ENCODE measurements at places on chromosomes 16 and 17. TPM values are rescaled to one million over a fixed set of nuclear protein-coding genes. Genes with fewer than 3 reads are reported as not detected.

GRCh38 chr17:45092911-45093430, 31.9 kb downstream of the NMT1 start:
- peak; percentile 90 for DNase-seq

DNA sequence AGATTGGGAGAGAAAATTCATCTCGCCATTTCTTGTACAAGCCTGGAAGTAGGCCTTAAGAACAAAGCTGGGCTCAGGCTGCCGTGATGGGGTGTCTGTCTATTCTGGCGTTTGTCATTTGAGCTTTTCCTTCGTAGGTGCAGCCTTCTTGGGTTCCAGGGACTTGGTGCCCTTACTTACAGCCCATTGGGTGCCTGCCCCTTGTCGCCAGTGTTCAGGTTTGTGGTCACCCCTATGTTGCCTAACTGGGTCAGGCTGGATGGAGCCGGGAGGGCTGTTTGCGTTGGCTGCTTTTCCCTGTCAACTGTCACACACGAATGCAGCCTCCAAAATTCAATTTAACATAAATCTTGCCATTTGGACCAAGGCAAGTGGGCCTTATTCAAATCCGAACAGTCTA, 23.7 kb upstream of the MED9 start:
- no peak for DNase-seq

DNA sequence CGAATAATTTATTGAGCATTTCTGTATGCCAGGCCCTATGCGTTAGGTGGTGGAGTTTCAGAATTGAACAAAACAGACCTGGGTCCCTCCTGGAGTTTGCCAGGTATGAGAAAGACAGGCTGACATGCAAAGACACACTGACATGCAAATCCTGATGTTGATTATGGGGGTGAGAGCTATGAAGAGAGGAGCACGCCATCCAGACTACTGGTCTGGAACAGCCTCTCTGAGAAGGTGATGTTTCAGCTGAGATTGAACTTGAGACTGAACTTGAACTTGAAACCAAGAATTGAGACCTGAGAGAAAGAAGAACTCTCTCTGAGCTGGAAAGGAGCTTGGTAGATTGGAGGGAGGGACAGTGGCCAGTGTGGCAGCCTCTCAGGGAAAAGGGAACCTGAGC, 14.2 kb upstream of the CACNG4 start:
- DNase-seq: no peak

GRCh38 chr16:47779201-47780016, 318.3 kb downstream of the PHKB start:
- no peak for DNase-seq

DNA sequence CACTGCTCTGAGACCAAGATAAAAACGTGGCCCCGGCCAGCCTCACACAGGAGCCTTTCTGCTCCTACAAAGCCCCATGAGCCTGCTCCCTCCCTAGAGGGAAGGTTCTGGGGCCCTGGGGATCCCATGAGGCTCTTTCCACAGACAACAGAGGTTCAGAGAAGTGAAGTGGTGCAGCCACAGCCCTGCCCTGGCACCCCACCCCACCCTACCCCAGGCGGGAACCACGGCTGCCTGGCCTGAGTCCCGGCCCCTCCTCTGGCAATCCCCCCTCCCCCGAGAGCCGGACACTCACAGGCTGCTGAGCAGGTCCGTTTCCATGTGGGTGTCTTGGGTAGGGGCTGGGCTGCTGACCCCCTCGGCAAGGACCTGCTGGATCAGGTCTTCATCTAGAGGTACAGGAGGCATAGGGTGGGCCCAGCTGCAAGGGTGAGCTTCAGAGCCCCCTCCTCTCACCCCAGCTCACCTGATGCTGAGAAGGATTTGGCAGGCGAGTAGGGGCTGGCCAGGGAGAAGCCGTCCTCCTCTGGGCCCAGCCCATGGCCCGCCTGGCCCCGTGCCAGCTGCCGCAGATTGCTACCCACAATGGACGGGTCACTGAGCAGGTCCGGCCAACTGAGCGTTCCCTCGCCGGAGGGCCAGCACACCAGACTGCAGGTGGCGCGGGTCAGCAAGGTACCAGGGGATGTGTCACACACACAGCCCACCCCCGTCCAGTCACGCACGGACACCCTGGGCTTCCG, 38.7 kb downstream of the PKD1 start:
- DNase-seq: no peak

DNA sequence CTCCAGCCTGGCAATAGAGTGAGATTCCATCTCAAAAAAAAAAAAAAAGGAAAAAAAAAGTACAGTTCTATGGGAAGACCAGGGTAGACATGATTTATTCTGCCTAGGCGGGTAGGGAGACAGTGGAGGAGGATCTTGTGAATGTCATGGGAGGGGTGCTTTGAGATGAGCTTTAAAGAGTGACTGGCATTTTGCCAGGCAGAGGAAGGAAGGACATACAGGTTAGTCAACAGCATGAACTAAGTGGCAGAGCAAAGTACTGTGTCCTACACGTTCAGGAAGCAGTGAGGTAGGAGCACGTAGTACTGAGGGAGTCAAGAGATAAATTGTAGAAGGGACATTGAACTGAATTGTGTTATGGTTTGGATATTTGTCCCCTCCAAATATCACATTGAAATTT, 451.5 kb downstream of the TOX3 start:
- no peak for DNase-seq

DNA sequence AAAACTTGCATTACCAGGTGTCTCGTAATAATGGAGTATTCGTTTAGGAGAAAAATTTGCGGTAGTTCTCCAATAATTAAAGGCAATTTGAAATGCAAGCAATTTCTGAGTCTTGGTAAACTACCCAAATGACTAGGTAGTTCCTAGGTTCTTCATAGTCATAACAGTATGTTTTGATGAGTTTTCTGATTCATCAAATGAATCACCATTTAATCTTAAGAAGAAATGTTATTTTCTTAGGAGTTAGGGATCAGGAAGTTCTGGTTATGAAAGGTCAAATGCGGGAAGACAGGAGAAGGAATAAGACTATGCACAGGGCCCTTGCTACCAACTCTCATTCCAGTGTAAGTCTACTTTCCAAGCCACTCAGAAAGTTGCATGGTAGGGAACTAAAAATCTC, 221.5 kb upstream of the SOX9 start:
- no peak for DNase-seq

DNA sequence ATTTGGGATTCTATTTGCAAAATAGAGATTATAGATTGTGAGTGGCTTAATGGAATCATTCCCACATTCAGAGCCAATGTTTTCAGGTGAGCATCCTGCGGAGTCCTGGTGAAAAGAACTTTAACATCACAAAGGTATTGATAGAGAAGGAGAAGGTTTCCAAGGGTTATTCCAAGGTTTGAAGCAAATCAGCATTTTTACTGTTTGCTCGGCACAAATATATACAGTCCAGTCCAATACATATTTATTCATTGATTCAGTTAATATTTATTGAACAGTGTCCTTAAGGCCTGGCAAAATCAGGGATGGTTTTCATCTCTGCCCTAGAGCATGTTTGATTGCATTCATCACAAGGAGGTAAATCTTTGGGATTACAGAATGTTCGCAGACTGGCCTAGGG, 6.4 kb downstream of the MPV17L start:
- no peak for DNase-seq

GRCh38 chr16:31331141-31331764, 23.7 kb upstream of the ITGAX start:
- no peak for DNase-seq

- DNase-seq: no peak
Measured at GRCh38 chr16:87259431-87259830, 57.8 kb downstream of the C16orf95 start.

- DNase-seq: peak; percentile 64
Measured at GRCh38 chr16:82748026-82748425, 121.3 kb downstream of the CDH13 start.

- no peak for DNase-seq
Measured at GRCh38 chr16:50185005-50185505, 31.9 kb downstream of the TENT4B start.

DNA sequence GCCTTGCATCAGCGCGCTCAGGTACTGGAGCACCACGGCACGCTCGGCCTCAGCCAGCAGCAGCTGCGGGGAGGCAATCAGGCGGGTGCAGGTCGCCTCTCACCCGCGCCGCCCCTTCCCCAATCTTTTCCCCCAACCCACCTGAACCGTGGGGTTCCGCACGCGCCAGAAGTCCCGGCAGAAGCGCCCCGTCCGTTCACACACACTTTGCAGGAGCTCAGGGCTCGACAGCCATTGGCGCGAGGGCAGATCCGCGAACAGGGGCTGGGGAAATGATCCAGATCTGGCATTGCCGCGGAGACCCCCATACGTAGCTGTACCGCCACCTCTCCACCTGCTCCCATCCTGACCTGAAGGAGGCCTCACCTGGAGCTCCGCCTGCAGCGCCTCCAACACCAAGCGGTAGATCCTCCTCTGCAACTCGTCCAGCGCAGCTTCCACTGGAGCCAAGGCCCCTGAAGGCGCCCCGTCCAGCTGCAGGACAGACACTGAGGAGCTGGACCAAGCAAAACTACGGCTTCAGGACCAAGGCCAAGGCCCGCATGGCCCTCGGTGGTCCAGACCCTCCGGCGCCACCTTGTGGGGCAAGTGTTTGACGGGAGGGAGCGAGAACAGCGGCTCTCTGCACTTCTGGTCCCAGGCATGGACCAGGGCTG, 1.4 kb upstream of the MATCAP1 start:
- DNase-seq: peak; percentile 95

DNA sequence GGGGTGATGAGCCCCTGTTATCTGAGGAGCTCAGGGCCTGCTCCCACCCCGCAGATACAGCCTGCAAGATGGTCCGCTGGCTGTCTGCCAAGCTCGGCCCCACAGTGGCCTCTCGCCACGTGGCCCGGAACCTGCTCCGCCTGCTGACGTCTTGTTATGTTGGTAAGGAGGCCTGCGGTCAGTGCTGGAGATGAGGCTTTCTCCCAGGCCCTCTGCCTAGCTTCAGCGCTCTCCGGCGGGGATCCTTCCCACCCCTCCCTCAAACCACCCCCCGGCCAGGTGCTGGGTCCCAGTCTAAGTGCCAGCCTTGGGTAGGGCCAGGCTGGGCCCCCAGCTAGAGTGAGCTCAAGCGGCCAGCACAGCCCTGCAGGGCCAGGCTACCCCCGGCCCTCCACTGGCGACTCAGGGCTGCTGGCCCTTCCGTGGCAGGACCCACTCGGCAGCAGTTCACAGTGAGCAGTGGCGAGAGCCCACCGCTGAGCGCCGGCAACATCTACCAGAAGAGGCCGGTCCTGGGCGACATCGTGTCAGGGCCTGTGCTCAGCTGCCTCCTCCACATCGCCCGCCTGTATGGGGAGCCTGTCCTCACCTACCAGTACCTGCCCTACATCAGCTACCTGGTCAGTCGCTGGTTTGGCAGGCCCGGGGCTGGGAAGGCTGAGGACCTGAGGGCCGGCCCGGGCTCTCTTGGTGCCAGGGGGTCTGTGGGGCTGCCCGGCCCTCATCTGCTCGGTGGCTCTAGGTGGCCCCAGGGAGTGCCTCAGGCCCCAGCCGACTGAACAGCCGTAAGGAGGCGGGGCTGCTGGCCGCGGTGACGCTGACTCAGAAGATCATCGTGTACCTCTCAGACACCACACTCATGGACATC, 6.1 kb downstream of the WDR81 start:
- peak; percentile 87 for DNase-seq

DNA sequence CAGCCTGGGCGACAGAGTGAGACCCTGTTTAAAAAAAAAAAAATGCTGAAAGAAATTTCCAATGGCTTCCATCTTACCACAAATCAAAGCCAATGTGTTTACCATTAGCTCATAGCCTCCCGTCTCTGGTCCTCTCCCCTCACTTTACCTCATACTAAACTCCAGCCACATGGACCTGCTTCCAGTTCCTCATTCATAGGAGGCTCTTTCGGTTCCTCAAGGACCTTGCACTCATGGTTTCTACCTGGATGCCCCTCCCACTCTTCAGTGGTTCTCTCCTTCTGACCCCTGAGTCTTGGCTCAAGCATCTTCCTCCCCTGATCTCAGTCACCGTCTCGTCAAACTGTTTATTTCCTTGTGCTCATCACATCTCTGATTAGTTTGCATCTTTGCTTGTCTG, 3.8 kb upstream of the DEF8 start:
- no peak for DNase-seq

DNA sequence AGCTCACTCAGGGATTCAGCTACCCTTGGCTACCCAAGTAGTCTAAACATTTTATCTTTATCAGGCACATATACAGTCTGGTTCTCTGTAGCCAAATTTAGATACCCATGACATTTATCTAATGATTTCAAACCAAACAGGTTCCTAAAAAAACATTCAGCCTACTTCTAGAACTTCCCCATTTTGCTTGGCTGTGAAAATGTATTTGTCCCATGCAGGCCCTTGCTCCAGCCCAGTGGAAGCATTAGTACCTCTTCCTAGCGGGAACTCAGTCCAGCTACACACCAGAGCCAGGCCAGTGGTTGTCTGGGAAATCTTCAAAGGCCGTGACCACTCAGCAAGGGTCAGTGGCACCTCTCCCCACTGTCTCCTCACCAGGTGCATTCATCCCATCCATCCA, 26.2 kb upstream of the NAGLU start:
- no peak for DNase-seq

DNA sequence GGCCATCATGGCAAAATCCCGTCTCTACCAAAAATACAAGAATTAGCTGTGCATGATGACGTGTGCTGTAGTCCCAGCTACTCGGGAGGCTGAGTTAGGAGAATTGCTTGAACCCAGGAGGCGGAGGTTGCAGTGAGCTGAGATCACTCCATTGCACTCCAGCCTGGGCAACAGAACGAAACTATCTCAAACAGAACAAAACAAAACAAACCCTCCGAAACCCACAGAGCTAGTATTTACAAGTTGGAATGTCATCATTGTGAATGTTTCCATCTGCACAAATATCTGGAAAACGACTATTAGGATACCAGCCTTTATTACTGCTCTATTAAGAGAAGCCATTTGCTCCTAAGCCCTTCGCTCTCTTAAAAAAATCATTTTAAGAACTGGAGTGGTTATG, 26.0 kb downstream of the SMARCE1 start:
- DNase-seq: no peak

- peak; percentile 80 for DNase-seq
Measured at GRCh38 chr17:44522883-44523671, 19.9 kb upstream of the GPATCH8 start.

The ACADVL gene
- 1,101 TPM for total RNA-seq

The ZNF267 gene
- 8.5 TPM for total RNA-seq

The ADGRG3 gene
- total RNA-seq: 1.1 TPM

The SLC22A31 gene
- total RNA-seq: 0.27 TPM

The CD300LG gene
- 14.5 TPM for total RNA-seq

The ITGB3 gene
- total RNA-seq: 19.5 TPM

The SLC9A5 gene
- 1.3 TPM for total RNA-seq

The TMEM204 gene
- 29.4 TPM for total RNA-seq

The ABCA5 gene
- 20.7 TPM for total RNA-seq

The KRT36 gene
- not detected for total RNA-seq

The NLK gene
- total RNA-seq: 22.5 TPM

The LSM12 gene
- 39.4 TPM for total RNA-seq

Data from left cardiac atrium (tissue), 4 donors.